ENCODE measurements at places on chromosomes 4 and X. TPM values are rescaled to one million over a fixed set of nuclear protein-coding genes. Genes with fewer than 3 reads are reported as not detected.

Gene DIAPH2
- 12.0 TPM for total RNA-seq

Gene ACOX3
- total RNA-seq: 31.9 TPM

Gene C1QTNF7
- total RNA-seq: 19.2 TPM

Gene TKTL2
- not detected for total RNA-seq

Gene YY2
- 2.5 TPM for total RNA-seq

Gene PNMA6F
- total RNA-seq: not detected

Gene CT45A10
- not detected for total RNA-seq

Gene MYOZ2
- 10.6 TPM for total RNA-seq
